ENCODE measurements at places on chromosomes 2 and 18.

GRCh38 chr2:158676696-158677095, 118.4 kb upstream of the DAPL1 start:
- DNase-seq: no peak

DNA sequence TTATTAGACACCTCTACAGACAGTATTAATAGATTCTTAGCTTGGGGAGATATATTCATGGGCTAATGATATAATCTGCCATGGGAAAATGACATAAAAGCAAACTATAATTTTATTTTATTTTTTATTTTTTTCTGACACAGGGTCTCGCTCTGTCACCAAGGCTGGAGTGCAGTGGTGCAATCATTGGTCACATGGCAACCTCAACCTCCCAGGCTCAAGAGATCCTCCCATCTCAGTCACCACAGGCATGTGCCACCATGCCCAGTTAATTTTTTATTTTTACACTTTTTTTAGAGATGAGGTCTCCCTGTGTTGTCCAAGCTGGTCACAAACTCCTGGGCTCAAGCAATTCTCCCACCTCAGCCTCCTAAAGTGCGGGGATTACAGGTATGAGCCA, 39.3 kb downstream of the RTN4 start:
- DNase-seq: no peak

DNA sequence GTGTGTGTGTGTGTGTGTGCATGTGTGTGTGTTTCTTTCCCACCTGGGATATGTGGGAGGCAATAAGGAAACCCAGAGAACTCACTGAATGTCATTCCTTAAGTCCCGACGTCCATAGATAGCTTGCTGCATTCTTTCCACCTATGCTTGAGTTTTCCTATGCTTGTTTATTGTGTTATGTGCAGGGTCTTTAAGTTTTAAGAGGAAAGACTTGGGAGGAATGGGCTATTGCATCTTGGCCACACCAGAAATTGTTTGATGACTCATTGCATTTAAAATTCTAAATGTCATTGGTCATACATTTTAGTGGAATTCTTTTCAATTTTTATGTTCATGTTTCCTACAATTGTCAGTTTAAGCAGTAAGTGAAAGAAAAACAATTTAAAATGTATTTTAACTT, 33.7 kb downstream of the STARD6 start:
- no peak for DNase-seq

GRCh38 chr2:102453501-102453900, 19.5 kb upstream of the SLC9A4 start:
- no peak for DNase-seq

- DNase-seq: no peak
These were observed 30.7 kb downstream of the STON1 start for GRCh38 chr2:48560546-48561209.

DNA sequence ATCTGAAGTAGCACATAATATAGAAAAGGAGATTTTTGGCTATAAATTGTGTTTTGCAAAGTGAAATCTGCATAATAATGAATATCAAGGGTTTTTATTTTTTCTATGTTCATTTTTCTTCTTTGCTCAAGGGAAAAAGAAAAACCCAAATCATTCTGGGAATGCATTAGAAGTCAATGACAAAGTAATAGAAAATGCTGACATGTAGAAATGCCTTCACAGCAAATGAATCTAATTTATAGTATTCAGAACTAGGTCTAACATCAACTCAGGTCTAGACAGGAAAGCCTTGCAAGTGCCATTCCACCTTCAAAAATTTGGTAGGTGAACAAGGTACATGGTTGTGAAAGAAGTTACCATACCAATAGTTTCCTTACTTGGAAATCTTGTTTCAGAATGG, 831.5 kb upstream of the CELF4 start:
- DNase-seq: no peak

DNA sequence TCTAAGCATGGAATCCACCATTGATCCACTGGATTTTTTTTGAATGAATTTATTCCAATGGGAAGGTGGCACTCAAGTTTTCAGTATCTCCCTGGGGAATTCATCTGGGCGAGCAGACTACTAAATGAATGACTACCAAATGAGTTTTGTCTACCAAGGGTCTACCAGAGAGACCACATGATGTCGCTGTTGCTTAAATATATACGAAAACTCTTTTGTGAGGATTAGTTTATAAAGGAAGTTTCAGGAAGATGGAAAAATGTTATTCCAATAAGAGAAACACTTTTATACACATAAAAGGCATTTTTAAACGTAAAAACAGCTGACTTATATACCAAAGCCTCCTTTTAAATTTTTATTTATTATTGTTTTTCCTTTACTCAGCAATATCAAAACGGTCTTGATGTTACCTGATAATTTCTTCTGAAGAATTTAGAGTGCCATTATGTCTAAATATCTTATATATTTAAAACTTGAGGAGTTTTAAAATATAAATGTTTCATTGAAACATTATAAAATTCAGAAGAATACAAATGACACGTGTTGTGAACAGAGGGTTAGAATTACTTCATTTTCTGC, 139.7 kb downstream of the HRH4 start:
- peak; percentile 69 for DNase-seq

- no peak for DNase-seq
These were observed 47.4 kb upstream of the MTCL1 start for GRCh38 chr18:8657873-8658470.

- DNase-seq: no peak
These were observed 31.5 kb upstream of the SIX2 start for GRCh38 chr2:45040786-45041185.

- no peak for DNase-seq
These were observed 113.0 kb downstream of the STPG4 start for GRCh38 chr2:47041891-47042684.

DNA sequence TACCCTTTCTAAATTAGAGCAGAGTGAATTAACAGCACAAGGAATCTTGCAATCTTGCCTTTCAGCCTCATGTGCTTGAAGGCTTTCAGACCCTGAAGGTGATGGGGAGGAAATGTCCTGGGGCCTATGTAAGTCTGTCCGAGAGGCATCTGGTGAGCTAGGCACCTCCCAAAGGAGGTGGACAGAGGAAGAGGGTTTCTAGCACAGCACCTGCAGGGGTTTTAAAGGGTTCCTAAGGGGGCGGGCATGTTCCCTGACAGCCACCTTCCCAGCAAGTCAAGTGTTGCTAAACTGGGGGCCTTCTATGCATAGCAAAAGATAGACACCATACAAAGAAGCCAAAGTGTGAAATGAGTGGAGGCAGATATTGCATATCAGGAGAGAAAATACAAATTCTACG, 88.5 kb downstream of the CDH2 start:
- DNase-seq: no peak

DNA sequence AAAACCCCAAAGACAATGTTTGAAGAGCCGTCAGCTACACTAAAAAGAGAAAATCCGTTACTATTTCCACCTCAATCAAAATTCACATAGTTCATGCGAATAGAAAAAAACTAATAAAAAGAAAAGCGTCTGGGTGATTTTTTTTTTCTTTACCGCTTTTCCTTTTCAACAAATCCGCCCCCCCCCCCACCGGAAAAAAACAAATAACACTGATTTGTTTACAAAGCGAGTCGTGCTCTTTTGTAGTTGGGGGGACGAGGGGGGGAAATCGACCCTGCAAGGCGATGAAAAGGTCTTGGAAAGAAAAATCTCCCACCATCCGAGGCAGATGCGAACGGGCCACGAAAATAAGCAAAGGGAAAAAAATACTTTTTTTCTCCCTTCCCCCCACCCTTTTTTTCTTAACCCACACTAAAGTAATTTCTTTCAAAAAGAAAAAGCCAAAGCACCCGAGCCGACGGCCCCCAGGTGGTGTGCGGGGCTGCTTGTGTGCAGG, 638 bp downstream of the ZNF521 start:
- no peak for DNase-seq

DNA sequence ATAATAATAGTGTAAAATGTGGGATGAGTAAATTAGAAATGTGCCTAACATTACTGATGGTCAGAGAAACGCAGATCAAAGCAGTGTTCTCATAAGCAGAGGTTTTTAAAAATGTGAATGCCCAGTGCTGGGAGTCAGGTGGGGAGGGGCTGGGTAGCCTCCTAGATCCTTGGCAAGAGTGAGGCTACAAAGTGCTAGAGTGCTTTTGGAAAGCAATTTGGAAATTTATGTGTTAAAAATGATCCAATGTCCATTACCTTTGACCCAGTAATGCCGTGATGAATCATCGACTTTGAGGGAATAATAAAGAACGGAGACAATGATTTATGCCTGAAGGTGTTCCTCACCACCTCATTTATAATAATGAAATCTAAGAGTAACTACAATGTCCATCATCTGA, 44.9 kb upstream of the TWIST2 start:
- DNase-seq: no peak

- no peak for DNase-seq
These were observed 4.4 kb downstream of the EHD3 start for GRCh38 chr2:31238126-31238905.

Measured in right renal pelvis (tissue), 4 donors.